Breast epithelium (tissue), 4 donors: ENCODE measurements at places on chromosomes 12 and 14.

DNA sequence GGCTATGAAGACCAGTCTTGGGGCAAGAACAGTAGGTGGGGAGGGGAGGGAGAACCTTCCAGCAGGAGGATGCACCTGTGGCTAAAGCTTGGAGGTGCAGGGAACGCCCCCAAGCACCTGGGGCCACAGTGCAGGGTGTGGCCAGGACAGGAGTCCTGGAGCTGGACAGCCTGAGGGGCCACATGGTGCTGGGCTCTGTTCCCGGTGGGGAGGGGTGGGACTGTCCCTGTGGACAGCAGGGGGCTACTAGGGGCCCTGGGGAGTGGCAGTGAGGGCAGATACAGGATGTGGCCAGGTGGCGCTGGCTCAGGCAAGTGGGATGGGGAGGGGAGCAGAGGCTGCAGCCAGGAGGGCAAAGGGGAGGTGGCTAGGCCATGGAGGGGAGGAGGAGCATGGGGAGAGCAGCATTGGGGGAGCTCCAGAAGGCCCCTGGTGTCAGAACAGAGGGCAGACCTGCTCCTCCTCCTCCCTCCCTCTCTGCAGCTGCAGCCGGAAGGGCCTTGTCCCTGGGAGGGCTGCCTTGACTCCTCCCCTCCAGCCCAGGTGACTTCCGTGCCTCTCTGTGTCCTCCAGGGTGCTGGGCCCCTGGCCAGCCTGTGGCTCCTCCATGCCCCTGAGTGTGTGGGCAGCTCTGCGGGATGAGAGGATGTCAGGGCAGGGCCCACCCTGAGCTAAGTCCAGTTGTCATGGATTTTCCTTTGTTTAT lies 68.4 kb upstream of the DLK1 start:
- no peak for DNase-seq

- no peak for DNase-seq
Measured at GRCh38 chr14:31395572-31396205, 24.7 kb downstream of the HEATR5A start.

DNA sequence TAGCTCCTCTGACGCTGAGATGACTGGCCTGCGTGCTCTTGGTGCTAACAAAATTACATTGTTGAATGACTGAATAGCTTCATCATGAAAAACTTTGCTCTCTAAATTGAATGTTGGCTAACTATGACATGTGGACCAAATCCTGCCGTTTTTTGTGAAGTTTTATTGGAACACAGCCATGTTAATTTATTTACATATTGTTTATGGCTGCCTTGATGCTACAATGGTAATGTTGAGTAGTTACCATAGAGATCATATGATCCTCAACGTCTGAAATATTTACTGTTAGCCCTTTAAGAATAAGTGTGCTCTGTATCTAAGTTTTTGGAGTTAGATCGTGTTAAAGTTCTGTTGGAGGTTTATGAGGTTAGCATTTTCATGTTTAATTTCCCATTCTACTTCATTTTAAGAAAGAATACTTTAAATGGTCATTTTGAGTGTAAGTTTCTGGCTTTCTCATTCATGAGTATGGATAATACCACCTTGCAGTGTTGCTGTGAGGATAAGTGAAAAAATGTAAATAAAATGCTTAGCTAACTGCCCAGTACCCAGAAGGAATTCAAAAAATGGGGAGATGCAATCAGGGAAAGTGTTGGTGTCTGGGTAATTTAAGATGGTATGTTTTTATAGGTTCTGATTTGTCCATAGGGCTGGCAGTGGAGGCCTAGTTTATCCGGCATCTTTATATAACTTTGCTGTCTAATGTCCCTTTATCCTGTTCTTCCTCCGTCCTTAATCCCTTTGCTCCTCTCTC lies 35.3 kb downstream of the NUBPL start:
- no peak for DNase-seq

- DNase-seq: no peak
Measured at GRCh38 chr12:112685321-112685720, 106.2 kb upstream of the RPH3A start.

DNA sequence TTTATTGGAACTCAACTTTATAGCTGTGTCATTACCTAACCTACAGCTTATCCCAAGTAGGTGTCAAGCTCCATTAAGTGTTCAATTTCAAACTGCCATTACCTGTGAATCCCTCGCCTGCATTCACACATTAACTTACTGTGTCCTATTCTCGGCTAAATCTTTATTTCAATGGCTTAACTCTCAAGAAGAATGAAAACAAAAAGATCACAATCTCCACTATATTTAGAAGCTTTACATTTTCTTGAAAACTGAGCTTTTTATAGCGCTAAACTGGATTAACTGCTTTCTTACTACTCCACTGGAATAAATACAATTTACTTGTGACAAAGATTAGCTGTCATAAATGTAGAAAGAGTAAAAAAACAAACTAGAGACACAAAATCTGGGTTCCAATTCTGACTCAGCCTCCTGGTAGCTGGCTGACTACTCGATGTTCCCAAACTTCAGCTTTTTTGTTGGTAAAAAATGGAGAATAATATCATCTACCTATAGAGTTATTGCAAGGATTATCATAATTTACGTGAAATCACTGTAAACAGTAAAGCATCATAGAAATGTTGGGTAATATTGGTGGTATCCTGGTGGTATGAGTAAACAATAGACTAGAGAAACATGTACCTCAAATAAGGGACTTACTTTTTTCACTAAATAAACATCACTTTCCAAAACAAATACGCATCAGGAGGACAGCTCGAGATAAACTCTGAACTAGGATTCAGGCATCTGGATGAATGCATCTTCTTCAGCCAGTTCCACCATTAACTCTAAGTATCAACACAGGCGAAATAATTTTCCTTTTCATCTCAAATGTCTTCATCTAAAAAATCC lies 1.7 kb downstream of the RALGAPA1 start:
- DNase-seq: no peak

DNA sequence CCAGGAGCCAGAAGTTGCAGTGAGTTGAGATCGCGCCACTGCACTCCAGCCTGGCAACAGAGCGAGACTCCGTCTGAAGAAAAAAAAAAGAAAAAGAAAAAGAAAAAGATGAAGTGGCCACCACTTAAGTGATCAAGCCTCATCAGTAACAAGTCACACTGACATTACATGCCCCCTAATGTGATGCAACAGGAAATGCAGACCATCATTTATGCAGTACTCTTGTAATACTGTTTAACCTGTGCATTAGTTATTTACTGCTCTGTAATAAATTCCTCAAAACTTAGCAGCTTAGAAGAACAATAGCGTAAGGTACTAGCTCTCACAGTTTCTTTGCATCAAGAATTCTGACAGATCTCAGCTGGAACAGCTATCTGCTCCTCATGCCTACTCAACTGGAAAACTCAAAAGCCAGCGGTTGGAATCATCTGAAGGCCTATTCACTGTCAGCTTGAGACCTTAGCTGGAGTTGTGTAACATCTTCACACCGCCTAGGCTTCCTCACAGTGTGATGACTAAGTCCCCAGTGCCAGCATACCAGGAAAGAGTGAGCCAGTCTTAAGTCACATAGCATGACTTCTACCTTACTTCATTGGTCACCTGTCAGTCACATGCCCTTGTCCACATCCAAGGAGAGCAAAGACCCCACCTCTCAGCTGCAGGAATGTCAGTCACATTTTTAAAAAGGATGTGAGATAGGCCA lies 31.5 kb downstream of the EPS8 start:
- DNase-seq: no peak

DNA sequence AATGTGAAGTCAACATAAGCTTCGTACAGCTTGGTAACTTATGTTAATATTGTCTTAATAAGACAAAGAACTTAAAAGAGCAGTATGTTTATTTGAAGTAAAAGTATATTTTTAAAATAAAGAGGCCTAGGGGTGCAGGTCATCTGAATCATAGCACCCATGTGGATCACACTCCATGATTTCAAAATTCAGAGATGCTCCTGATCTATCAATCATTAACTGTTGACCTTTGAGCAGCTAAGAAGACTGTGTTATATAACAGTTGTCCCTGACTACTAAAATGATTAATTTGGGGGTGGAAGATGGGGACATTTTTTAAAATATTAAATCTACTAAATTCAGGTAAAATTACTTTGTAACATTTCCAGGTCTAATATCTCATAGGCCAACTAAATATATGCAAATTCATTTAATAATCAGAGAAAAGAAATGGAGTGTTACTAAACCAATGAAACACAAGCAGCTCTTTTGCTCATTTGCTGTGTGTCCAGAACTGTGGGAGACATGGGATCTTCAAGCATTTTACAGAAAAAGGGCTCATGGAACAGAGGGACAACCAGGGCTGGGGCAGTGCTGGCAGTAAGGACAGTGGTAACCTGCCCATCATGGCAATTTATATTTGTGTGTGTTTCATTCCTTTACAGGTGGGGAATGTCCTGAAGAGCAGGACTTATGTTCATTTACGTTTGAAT lies 120.7 kb upstream of the PCED1B start:
- no peak for DNase-seq

DNA sequence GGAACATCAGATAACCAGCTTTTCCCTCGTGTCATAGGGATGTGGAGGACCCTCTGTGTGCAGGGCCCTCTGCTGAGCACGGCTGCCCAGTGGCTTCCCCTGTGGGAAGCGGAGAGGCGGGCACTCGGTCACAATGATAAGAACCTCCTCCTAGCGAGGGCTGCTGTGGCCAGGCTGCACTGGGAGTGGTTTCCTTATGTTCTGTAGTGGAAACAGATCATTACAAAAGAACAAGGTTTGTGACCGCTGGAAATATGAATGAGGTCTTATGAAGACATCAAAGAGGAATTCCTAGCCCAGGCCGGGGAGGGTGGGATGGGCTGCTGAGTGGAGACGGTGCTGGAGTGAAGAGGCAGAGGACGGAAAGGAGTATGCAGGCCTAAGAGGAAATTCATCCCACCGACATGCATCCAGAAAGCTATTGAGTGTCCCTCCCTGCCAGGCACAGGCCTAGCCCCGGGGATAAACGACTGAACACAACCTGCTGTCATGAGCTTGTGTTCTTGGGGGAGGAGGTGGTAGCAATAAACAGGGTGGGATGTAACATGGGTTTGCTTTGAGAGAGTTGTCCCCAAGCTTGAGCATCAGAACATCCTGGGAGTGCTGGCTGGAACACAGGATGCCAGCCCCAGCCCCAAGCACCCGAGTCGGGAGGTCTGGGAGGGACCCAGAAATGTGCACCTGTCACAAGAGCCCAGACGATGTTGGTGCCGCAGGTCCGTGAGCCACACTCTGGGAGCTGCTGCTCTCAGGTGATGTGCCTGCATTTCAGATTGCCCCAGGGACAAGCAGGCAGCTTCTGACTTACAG lies 37.5 kb downstream of the FZD10 start:
- DNase-seq: no peak

- no peak for DNase-seq
Measured at GRCh38 chr12:72491426-72491825, 219.3 kb downstream of the TRHDE start.

GRCh38 chr12:66011731-66012130 lies 118.8 kb downstream of the LLPH start:
- DNase-seq: no peak

- DNase-seq: no peak
Measured at GRCh38 chr12:110688446-110689280, at the start of gene HVCN1. HVCN1 (minus strand) TSS chr12:110689115; CDS start chr12:110683245, 5,870 bp downstream.

DNA sequence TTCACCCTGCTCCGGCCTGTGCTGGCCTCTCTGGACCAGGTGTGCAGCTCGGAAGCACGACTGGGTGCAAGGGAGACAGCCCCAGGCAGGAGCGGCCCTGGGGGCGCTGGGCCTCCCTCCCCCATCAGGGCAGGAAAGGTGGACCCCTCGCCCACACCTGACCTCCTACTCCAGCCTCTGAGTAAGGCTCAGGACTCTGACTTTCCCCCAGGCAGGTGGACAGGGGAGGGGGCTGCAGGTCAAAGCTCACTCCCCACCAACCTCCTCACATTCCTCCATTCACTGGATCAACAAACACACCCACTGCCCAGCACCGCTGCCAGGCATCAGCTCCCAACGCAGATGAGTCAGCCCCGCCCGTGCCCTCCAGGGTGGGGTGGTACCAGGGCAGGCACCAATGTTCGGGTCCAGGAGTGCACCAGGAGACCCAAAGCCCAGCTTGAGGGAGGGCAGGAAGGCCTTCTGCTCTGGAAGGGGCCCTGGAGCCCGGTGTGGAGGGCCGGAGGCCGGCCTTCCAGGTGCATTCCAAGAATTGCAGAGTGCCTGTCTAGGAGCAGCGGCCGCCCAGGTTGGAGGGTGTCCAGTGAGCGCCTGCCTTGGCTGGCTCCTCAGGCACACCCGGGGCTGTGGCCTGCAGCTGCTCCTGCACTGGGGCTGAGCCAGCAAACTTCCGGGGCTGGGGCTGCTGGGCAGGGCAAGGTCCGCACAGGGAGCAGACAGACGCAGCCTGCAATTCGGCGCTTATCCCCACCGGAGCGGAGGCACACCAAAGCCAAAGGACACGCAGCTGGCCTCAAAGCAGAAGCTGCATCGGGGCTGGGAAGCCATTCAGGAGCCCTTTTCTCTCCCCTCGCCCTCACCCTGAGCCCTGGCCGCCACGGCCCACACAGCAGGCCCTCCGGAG lies 1.6 kb upstream of the INF2 start:
- DNase-seq: peak; percentile 88

GRCh38 chr12:108239378-108239777 lies 99.7 kb downstream of the CMKLR1 start:
- DNase-seq: no peak

GRCh38 chr14:59281609-59282377 lies 93.3 kb downstream of the DAAM1 start:
- DNase-seq: no peak

DNA sequence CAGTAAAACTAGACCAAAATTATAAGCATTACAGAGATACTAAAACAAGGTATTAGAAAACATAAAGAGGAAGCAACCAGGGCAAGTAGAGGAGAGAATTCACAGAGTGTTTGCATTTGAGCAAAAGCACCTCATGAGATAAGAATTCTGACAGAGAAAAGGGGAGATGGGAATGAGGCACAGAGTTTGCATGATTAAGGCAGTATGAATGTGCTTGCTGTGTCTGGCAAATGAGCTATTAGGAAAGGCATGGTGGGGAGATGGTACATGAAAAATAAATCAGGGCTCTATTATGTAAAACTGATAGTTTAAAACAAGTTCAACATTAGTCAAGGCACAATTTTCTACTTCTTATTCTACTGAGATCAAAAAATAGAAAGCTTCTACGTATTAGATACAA lies 23.1 kb downstream of the GARIN6 start:
- DNase-seq: no peak

GRCh38 chr14:76690502-76691105 lies 70.7 kb upstream of the VASH1 start:
- no peak for DNase-seq

GRCh38 chr14:47277703-47278102 lies 397.7 kb downstream of the MDGA2 start:
- DNase-seq: no peak

- DNase-seq: peak; percentile 71
Measured at GRCh38 chr14:22556021-22556989, 32.7 kb downstream of the DAD1 start.

- no peak for DNase-seq
Measured at GRCh38 chr14:69987406-69988121, 108.3 kb downstream of the SMOC1 start.

- no peak for DNase-seq
Measured at GRCh38 chr12:713281-713875, 39.0 kb upstream of the WNK1 start.
